ENCODE measurements at places on chromosomes 11 and 22.

- DNase-seq, result no peak
Measured at GRCh38 chr22:44882226-44882905, 127.4 kb downstream of the PHF21B start.

DNA sequence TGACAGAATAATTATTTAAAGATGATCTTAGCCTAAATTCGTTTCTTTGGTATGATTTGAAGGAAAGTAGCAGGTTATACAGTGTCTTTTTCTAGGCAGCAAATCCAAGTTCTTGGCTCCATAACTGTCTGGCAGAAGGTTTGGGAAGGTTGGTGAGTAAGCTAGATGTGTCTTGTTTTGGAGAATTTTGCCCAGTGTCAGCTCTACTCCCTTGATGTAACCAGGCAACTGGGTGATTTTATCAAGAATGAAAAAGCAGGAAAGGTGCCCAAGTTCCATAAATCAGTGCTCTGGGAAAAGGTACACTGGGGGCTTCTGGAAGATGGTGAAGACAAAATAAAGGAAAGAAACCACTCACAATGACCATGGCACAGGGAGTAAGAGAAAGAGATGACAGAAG lies 71.5 kb upstream of the USP47 start:
- no peak for DNase-seq

- DNase-seq, result no peak
Measured at GRCh38 chr22:50504369-50505211, 2.9 kb downstream of the LMF2 start.

DNA sequence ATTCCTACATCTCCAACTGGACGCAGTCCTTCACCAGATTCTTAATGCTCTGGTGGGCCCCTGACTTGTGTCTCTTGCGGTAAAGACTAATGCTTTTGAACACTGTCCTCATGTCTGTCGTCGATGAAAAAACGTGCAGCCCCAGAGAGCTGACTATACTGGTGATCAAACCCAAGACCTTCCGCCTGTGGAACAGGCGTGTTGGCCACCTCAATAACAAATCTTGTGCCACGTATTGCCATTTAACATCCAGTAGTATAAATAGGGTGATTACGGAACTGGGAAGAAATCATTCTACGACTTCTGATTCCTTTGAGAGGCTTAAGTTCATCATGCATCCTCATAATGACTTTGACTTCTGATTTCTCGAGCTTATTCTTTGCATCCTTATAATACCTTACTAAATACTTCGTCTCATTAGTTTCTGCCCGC lies 45.6 kb downstream of the OR4D9 start:
- DNase-seq, result no peak

GRCh38 chr11:76721755-76722677 lies 51.5 kb upstream of the LRRC32 start:
- DNase-seq, result peak; percentile 56

DNA sequence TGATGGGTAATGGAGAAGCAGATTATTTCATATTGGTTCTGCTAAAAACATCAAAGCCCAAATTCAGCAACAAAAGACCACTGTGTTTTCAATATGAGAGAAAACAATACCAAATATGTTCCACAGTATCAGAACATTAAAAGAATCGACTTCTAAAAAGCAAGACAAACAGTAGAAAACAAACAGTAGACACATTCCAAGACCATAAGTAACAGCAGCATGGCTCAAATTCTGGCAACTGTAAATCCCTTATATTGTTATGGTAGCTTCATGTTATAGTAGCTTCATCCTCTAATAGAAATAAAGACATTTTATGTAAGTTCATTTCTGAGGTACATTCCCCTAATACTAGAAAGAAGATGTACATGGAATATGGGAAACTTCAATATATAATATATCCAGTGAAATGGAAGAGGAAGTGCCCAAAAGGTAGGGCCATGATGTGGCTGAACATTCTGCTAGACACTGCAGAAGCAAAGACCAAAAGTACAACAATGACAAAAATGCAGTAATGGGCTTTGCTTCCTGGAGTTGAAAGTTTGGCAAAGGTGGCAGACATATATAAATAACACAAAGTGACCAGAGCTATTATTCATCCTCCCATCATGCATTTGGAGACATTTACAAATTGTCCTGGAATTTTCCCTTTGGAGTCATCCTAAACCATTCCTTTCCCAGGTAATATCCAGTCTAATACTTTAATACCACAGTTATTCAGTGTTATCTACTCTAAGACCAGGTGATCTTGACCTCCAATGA lies 299.9 kb downstream of the DCDC1 start:
- DNase-seq, result no peak

- no peak for DNase-seq
Measured at GRCh38 chr11:124315052-124315451, 1.3 kb upstream of the OR8D1 start.

DNA sequence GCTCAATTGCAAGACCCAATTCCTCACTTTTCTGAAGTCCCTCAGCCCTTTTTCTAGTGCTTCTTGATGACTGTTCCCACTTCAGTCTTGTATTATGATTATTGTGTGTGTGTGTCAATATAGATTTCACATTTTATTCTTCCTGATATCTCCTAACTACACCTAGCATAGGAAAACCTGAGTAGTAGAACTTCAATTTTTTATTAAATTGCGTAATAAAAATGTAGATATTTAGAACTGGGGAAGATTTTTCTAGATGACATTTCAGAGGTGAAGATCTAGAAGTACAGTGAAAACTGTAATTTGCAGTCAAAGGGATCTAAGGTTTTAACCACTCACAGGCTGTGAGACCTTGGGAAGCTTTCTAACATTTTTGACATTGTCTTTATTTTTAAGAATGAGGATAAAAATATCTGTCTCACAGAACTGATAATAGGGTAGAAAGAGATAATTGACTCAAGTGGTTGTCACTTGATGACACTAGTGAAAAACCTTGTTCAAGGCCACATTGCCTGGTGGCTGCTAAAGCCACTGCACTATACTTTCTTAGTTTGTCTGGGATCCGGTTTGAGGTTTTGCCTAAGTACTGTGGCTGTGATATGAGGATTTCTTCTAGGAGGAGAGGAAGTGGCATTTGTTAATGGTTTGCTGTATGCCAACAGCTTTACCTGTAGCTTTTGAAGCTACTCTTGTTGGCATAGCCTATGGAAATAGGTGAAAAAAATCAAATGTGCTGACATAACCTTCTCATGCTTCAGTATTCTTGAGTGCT lies 32.2 kb upstream of the SESN3 start:
- DNase-seq, result no peak

DNA sequence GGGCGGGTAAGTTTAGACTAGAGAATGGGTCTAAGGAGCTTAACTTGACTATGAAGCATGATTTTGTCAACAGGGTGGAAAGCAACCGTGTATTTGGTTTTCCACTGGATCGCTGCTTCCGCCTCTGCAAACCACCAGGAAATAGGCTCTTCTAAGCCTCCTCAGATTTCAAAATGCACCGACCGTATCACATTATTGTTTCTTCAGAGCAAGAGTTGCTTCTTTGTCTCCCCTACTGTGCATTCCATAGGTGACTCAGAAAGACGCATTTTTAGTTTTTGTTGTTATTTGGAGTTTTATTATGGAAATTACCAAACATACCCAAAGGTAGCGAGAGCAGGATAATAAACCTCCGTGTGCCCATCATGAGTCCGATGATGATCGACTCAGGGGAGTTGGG lies 64.3 kb upstream of the RASD2 start:
- no peak for DNase-seq

- no peak for DNase-seq
Measured at GRCh38 chr22:42904050-42904449, 47.0 kb upstream of the ARFGAP3 start.

GRCh38 chr11:85634747-85635146 lies 6.4 kb downstream of the TMEM126B start:
- no peak for DNase-seq

DNA sequence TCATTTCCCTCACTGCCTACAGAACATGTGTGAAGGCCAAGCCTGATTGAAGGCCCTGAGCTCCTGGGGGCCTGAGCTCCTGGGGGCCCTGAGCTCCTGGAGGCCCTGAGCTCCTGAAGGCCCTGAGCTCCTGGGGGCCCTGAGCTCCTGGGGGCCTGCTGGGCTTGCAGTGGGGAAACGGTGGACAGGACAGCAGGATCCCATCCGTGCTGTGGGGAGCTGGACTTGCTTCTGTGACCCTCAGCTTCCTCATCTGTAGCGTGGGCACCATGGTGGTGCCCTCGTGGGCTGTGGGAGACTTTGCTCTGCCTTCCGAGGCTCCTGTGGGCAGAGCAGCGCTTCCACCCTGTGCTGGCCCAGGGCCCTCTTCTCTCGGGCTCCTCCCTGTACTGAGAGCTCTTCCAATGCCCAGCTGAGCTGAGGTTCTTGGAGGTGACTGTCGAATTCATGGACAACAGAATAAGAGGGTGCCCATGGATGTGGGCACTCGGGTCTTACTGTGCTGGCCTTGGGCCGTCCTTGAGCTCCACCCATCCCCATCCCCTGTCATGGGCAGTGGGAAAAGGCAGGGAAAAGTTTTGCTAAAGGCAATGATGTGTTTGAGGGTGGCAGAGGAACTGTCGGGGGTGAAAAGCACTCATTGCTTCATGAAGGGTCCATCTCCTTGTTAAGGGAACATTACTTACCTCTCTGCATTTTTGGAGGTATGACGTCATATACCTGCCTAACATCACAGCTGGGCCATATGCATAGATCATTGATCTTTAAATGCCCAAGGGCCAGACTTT lies 786.7 kb downstream of the TBC1D22A start:
- no peak for DNase-seq

GRCh38 chr11:102680945-102681344 lies 24.6 kb downstream of the MMP27 start:
- DNase-seq, result peak; percentile 3

GRCh38 chr11:67576735-67577475 lies 6.7 kb upstream of the GSTP1 start:
- DNase-seq, result no peak

- no peak for DNase-seq
Measured at GRCh38 chr22:41660416-41660815, 28.3 kb downstream of the SNU13 start.

DNA sequence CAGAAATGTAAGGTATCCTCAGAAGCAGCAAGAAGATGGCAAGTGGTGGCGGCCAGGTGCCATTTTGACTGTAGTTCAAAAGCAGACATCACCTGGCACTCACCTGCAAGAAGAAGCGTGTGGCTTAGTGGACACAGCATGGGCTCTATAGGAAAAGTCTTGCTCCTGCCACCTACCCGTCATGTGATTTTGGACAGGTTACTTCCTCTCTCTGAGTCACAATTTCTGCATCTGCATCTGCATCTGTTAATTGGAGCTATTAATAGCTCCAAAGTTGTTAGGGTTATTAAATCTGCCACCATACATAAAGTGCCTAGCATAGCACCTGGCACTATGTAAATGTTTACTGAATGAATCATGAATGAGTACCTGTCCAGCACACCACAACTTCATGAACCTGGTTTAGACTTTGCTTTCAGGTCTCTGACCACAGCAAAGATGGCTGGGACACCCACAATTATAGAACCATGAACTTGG lies 16.8 kb downstream of the RAB30 start:
- DNase-seq, result no peak

DNA sequence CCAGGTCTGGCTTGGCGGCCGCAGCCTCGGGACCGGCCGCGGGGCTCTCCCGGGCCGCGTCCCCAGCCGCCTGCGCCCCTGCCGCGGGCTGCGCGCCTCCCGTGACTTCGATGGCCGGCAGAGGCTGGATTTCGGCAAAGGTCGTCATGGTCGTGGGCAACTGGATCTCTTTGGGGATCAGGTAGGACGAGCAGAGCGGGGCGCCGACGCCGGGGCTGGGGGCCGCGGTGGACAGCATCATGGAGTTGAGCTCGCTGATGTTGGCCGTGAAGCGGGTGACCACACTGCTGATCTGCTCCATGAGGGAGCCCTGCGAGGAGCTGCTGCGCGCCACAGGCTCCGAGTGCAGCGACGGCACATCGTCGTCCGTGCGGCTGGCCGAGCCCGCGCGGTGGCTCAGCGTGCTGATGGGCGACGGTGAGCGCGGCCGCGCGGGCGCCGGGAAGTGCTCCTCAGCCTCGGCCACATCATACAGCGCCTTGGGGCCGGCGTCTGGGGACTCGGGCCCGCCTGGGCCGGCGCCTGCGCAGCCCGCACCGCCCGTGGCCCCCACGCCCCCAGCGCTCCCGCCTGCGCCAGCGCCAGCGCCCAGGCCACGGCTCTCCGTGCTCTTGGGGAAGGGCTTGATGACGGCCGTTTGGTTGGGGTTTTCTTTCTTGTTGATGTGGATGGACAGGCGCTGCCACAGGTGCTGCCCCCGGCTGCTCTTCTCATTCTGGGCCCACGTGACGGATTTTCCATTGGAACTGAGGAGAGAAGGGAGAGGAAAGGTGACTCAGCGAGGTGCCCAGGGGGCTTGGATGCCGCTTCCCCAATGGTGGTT lies 171.4 kb upstream of the CTSC start:
- DNase-seq, result no peak

- DNase-seq, result no peak
Measured at GRCh38 chr11:104385884-104386283, 221.9 kb upstream of the PDGFD start.

GRCh38 chr11:93221539-93221938 lies 23.7 kb upstream of the SLC36A4 start:
- DNase-seq, result no peak

DNA sequence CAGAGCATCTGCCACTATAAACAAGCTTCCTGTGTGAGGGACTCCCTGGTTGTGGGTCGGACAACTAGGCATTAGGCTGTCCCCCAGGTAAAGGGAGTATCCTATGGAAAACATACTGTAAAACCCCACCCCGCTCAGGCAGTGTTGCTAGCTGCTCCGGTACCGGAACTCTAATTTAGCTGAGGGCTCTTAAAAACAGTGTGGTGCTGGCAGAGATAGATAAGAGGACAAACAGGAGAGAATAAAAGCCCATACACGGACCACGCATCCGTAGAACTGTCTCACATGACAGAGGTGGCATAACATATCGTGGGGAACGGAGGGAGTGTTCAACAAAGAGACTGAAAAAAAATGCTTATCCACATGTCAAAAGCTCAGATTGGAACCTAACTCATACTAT lies 3.4 kb upstream of the MOGAT2 start:
- no peak for DNase-seq

GRCh38 chr11:110011595-110011994 lies 81.6 kb upstream of the ZC3H12C start:
- DNase-seq, result no peak

GRCh38 chr11:65419772-65420481 lies 2.7 kb upstream of the NEAT1 start:
- peak; percentile 87 for DNase-seq

GRCh38 chr11:1899090-1899489 lies 7.4 kb upstream of the PRR33 start:
- no peak for DNase-seq

Data from AG09319 (cell line).